ENCODE measurements at places on chromosomes 12 and 14.

GRCh38 chr14:92986254-92987147 lies 63.6 kb downstream of the CHGA start:
- no peak for DNase-seq

- peak; percentile 71 for DNase-seq
These were observed 59.2 kb upstream of the TSPAN8 start for GRCh38 chr12:71216725-71217579.

GRCh38 chr14:105471297-105471821 lies 3.3 kb upstream of the CRIP2 start:
- DNase-seq: no peak

- no peak for DNase-seq
These were observed 137.0 kb downstream of the CRADD start for GRCh38 chr12:93813972-93814821.

- no peak for DNase-seq
These were observed 43.4 kb upstream of the AMN1 start for GRCh38 chr12:31772186-31772585.

GRCh38 chr14:98411154-98411553 lies 860.8 kb downstream of the BCL11B start:
- DNase-seq: no peak

DNA sequence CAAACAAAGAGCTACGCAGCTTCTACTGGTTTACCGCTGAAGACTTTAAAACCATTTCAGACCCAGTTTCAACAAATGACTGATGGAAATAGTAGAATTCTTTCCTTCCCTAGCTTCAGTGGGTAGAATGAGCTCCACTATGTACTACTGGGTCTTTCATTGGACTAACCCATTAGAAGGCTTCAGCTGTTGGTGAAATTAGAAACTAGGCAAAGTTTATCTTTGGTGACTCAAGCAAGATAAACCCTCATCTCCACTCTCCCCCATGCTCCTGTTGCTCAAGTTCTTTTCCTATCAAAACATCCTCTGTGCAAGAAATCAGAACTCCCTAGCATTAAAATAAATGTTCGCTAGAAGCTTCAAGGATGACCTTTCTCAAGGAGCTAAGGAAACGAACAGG lies 159.2 kb downstream of the PAWR start:
- no peak for DNase-seq

- no peak for DNase-seq
These were observed 241.4 kb downstream of the PHLDA1 start for GRCh38 chr12:75790219-75790618.

- DNase-seq: no peak
These were observed 2.2 kb upstream of the LRRC23 start for GRCh38 chr12:6902448-6902847.

- no peak for DNase-seq
These were observed 297.7 kb upstream of the CLEC14A start for GRCh38 chr14:38553586-38553985.

DNA sequence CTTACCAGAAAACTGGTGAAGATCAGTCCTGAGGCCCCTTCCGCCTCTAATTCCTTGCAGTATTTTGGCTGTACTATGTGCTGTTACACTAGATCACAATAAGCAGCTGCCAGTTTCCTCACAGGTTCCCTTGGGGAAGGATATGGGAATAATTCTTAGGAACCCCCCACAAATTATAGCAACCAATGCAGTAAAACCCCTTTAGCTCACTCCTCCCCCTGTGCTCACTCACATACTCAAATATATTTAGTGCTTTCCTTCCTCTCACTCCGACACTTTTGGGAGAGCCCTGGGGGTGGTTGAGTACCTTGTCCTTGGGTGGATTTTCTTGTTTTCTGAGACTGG lies 162.7 kb downstream of the ETV6 start:
- DNase-seq: no peak

DNA sequence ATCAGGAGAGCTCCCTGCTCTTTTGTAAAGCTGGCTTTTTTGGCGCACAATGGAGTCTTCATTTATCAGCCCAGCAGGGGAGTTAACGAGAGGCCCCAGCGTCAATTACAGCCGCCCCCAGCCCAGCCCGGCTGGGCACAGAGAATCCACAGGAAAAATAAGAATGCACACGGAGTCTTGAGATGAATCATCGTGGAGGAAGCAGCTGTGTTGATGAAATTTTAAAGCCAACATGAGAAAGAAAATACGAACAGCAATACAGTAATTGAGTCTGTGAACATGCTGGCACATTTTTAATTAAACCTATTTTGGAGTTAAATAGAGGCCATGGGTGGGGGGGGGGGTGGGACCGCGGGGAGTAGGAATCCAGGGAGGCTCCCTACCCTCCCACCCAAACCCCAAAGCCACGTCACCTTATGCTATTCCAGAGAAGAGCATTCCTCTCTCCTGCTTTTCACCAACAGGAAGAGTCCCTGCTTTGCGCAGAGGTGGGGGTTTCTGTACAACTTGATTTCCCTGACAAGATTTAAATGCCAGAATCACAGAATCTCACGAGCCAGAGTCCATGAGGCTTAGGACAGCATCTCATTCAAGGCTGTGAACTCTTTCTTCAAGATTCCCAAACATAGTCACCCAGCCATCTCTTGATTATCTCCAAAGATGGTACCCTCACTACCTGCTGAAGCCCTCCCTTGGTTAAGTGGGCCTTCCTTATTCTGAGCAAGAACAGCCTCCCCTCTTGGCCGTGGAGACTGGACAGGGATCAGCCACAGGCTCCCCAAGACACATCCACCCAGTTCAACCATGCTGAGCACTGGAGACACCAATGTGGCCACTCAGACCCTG lies 50.3 kb downstream of the CCNK start:
- peak; percentile 63 for DNase-seq

All from NCI-H2081 (cell line).